Stimulated activated CD4-positive, alpha-beta T cell treated with anti-CD3 and anti-CD28 coated beads, Interleukin-2, amount 100 ng/mL, for 24 hours (primary cell): ENCODE measurements at places on chromosomes 7 and 10.
A peak's percentile ranks its signal among the peaks of the same experiment; 100 is the strongest.

DNA sequence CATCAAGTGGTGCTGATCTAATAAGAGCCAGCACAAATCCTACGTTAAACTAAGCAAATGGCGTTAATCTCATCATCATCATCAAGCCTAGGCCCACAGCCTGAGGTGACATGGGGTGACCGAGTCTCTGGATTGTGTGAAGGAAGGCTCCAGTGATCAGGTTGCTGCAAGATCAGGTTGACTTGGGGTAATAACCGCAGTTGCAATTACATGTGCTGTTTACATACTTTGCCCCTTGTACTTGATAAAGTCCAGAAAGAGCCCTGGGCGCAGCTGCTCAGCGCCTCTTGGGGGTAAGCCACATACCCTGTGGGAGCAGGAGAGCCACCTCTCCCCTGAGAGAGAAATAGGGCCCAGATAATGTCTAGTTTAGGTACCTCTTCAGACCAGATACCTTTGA is 228.1 kb downstream of the WDR11 start:
- no peak for DNase-seq

DNA sequence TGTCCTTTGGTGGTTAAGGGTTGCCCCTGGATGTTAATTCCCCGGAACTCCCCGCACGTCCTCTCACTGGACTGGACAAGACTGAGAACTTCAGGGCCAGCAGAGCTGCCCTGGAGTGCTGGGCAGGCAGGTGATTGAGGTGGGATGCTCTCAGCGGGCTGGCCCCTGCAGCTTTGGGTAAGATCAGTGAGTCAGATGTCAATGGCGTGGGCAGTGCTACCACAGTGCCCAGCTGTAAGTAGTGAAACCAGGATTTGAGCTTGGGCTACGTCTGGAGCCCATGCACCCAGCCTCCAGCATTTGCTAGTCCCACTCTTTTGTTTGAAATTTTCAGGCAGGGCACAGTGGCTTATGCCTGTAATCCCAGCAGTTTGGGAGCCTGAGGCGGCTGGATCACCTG is 6.7 kb upstream of the SEPHS1 start:
- DNase-seq = no peak

- DNase-seq = no peak
Measured at GRCh38 chr10:120606051-120606764, 149.2 kb downstream of the PLPP4 start.

- DNase-seq = no peak
Measured at GRCh38 chr7:108246227-108246837, 116.2 kb upstream of the LAMB4 start.

- no peak for DNase-seq
Measured at GRCh38 chr10:72044417-72045041, 43.8 kb downstream of the SPOCK2 start.

DNA sequence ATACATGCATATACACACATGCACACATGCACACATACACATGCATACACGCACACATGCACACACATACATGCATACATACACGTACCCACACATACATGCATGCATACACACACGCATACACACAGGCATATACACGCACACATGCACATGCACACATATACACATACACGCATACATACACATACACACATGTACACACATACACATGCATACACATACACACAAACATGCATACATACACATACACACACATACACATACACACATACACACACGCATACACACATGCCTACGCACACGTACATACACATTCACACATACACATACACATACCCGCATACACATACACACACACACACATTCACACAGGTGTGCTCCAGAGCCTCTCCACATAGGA is 81.0 kb upstream of the KMT2E start:
- no peak for DNase-seq

GRCh38 chr10:71995449-71995848 is 31.3 kb downstream of the CHST3 start:
- DNase-seq = no peak

- DNase-seq = no peak
Measured at GRCh38 chr10:51804866-51805265, 105.5 kb upstream of the CSTF2T start.

GRCh38 chr10:125225051-125225450 is 64.7 kb upstream of the CTBP2 start:
- no peak for DNase-seq

GRCh38 chr7:40680657-40681056 is 545.9 kb downstream of the SUGCT start:
- no peak for DNase-seq

DNA sequence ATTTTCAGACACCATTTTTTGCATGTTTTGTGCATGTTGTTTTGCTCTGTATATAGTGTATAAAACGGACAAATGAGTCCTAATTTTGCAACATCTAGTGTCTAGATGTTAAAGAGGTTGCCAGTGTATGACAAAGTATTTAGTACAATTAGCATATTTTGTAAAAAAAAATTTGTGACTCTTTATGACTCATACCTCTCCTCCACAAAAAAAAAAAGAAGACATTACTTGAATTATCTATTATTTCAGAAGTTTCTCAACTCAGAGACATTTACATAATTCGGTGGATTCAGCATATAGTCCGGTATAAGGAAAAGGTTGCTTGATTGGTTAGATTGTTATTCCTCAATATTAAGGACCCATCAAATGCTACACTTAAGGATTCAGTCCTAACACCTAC is 26.0 kb downstream of the NUP42 start:
- DNase-seq = no peak

DNA sequence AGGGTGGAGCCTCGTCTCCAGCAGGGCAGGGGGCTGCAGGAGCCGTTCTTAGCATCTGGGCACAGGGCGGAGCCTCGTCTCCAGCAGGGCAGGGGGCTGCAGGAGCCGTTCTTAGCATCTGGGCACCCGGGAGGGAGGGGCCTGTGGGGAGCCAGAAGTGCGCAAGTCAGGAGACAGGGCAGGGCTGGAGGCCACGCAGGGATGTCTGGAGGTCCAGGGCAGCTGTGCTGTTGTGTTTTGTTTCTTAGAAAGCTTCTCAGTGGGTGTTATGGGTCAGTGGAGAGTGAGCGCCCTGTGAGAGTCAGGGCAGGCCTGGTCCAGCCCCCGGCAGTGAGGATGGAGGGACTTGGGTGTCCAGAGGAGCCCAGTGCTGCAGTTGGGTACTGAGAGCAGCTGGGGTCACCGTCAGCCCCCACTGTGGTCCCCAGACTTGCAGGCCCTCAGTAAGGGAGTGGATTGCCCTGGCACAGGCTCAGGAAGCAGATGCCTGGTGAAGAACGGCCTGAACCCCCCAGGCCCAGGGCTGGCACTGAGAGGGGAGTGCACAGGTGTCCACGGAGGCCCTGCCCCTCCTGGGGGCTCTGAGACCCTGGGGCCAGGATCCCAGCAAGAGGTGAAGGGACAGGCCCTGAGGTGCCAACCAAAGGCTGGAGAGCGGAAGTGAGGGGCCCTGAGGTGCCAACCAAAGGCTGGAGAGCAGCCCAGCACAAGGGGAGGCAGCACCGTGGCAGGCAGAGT is 29.8 kb downstream of the FAM20C start:
- DNase-seq = no peak

GRCh38 chr7:19775578-19775977 is 2.2 kb upstream of the TMEM196 start:
- DNase-seq = no peak

DNA sequence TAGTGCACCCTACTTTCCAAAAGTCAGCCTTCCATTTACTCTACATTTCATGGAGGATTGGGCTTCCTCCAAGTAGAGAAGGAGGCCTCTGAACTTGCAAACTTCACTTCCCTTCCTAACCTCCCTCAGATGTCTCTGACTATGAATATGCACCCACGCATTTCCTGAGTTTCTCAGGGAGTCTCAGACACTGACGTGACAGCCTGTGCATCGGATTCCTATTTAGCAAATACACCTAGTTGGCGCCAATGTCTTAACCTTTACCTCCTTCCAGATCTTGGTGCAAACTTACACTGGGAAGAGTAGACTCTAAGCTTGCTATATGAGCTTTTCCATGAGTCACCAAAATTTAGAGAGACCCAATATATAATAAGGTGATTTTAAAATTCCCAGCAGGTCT is 920.1 kb upstream of the AUTS2 start:
- no peak for DNase-seq

DNA sequence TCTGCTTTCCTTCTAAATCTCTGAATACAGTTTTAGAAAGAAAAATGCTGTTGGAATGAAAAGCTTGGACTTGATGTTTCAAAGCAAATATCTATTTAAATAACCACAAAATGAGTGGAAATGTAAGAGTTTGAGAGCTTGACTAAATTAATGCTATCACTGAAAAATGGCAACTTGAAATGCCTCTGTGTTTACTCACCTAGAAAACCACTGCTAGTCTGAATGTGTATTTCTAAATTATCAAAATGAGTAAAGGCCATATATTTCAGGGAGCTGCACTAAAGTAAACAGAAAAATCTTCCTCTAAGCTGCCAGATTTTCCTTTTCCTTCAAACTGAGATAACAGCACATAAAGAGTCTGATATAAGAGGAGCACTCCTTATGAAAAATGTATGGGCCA is 87.9 kb downstream of the DPY19L1 start:
- DNase-seq = no peak

DNA sequence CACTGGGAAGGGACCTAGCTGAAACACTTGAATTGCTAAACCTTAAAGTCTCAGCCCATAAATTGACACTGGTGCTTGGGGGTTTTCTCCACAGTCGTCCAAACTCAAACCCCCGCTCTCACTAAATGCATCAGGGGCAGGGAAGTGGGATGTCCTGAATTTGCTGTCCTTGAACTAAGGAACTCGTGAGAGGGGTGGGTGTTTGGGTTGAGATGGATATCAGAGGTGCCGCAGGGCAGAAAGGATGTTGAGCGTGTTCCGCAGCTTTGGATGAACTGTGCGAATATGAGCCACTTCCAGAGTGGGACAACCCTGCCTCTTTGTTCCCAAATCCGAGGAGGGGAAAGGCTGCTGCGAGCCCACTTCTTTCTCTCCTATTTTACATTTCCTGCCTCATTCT is 90.3 kb upstream of the LYZL2 start:
- no peak for DNase-seq

GRCh38 chr10:95475827-95476468 is 85.2 kb downstream of the SORBS1 start:
- no peak for DNase-seq

GRCh38 chr10:79092292-79092896 is 23.6 kb downstream of the ZMIZ1 start:
- no peak for DNase-seq

- no peak for DNase-seq
Measured at GRCh38 chr7:43888993-43889945, 17.1 kb downstream of the URGCP start.

GRCh38 chr10:52455098-52455497 is 141.0 kb downstream of the DKK1 start:
- DNase-seq = no peak

DNA sequence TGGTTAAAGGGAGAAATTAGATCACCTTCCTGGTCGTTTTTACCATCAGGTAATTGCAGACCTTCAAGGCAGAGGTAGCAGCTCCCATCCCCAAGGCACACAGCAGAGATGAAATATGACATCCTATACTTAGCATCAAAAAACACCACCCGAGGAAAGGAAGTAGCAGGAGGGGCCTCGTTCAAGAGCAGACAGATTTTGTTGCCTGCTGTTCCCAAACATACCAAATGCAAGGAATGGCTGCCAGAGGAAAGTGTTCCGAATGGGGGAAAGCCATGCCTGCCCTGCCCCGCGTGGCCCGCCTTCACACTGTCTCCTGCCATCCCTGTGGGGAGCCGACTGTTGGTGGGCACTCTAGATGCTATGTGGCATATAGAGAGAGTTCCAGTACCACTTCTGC is 18.0 kb downstream of the FKBP6 start:
- no peak for DNase-seq

- DNase-seq = peak; percentile 11
Measured at GRCh38 chr7:42227936-42228591, 8.9 kb downstream of the GLI3 start.

- DNase-seq = no peak
Measured at GRCh38 chr7:124996778-124997177, 67.2 kb upstream of the POT1 start.

DNA sequence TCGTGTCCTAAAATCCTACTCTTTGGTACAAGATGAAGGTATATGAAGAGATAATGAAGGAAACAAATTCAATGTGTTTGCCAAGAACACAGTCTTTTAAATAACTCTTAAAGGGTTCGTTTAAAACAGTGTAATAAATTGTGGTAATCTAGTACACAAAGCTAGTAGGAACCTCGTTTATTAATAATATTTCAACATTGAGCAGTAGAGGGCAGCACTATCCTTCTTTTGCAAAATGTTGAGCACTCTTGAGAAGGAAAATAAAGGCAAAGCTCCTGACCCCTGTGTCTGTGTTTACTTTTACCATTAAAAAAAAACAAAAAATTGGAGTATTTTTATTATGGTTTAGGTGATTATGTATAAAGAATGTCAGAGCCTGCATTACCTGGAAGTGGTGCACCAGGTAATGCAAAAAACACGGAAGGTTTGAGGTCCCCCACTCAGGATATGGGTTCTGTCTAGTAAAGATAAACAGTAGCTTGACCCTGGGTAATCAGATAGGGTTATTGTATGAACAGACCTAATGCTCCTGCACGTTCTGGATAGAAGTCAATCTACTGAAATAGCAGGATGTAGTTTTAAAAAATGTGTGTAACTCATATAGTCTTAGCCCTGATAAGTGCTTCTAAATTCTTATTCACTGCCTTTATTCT is 5.7 kb upstream of the GOT1 start:
- DNase-seq = no peak

GRCh38 chr10:14758994-14759664 is 15.6 kb downstream of the FAM107B start:
- peak; percentile 19 for DNase-seq

GRCh38 chr10:124205432-124205831 is 112.0 kb upstream of the CHST15 start:
- no peak for DNase-seq

GRCh38 chr7:129169171-129169671 is 19.2 kb upstream of the SMO start:
- DNase-seq = peak; percentile 42

DNA sequence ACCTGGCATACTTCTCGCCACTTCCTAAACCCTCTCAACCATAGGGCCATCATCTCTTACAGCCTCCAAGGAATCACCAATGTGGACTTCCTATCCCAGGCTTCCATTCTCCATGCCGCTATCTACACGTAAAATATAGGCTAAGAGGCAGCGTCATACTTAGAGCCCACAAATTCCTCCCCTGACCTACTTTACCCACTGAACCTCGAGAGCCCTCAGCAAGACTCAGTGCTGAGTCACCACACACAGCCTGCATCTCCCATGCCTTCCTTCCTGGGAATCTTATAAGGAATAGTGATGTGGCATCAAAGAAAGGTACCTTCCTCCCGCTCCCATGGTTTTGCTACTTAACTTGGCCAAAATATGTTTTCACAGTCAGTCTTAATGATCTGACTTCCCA is 435.6 kb upstream of the NFE2L3 start:
- no peak for DNase-seq

- DNase-seq = no peak
Measured at GRCh38 chr7:977326-978048, 2.1 kb upstream of the COX19 start.
